Mucosa of gallbladder (tissue), 1 donor: ENCODE measurements at places on chromosomes 7 and 10. TPM values are rescaled to one million over a fixed set of nuclear protein-coding genes. Genes with fewer than 3 reads are reported as not detected.
A peak's percentile ranks its signal among the peaks of the same experiment; 100 is the strongest.

Gene MTERF1
- 11.7 TPM for total RNA-seq

Gene HIP1
- 19.3 TPM for total RNA-seq

Gene PKD2L1
- not detected for total RNA-seq

Gene PDE1C
- 2.4 TPM for total RNA-seq

Gene VDAC2
- 152 TPM for total RNA-seq

Gene UNCX
- not detected for total RNA-seq

Gene PRLHR
- total RNA-seq = 0.17 TPM

Gene AHR
- 76.6 TPM for total RNA-seq

Gene PRR15
- 46.1 TPM for total RNA-seq

Gene COL1A2
- total RNA-seq = 478 TPM

Gene GHRHR
- 12.3 TPM for total RNA-seq

DNA sequence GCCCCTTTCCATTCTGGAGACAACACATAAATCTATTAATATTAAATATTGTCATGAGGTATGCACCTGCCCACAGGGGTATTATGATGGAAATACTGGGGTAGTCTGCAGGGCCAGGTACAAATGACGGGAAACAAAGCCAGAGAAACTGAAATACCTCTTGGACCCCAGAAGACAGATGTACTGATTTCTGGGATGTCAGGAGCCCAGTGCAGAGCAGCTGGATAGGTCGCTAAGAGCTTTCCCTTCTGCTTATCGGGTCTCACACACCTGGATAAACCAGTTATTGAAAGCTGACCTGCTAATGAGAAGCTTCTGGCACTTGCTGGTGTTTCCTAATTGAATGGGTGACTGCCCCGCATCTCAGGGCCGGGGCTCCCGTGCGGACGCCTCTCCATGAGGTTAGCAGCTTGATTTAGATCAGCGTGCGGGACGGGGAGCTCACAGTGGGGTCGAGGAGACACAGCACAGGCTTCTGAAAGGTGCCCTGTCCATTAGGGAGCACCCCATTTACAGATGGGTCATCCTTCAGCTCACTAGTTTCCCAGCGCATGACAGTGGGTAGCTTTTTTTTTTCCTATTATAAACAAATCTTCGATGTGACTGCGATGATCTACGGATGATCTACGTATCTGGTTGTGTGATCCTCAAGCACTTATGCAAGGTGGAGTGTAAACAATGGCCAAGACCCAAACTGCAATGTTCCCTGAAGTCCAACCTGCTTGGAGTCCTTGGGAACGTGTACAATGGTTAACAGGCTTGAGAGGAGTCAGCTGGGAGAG is 1.5 kb upstream of the INSIG1 start:
- DNase-seq = peak; percentile 6

DNA sequence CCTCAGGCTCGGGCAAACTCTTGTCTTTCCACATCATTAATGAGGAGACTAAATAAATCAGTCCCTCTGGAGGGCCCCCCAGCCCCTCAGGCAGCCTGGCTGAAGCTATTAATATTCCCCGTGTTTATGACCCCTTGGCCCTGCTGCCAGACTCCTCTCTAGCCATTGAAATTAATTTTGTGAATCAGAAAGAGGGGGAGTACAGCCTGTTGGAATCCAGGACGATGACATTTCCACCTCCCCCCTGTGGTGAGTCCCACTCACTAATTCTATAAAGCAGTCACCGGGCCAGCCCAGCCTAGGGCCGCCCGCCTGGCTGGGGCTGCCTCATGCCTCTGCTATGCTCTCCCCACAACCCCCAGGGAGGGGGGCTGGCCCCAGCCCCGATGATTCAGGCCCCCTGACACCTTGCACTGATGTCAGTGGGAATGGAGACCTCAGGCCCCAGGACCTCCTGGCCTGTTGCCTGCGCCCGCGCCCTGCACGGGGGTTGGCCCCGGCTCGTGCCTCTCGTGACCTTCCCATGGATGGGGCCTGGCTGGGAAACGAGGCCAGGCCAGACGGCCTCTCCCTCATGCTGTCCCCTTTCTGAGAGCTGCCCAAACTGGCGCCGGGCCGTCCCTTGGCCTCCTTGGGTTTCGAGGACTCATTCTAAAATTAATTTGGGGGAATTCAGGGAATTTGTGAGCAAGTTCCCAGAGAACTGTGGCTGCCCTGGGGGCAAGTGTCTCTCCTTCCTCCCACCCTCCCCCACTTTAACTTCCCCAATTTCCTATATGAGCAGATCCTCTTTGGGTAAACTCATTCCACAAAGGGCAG is 34.0 kb downstream of the TMEM270 start:
- no peak for DNase-seq

DNA sequence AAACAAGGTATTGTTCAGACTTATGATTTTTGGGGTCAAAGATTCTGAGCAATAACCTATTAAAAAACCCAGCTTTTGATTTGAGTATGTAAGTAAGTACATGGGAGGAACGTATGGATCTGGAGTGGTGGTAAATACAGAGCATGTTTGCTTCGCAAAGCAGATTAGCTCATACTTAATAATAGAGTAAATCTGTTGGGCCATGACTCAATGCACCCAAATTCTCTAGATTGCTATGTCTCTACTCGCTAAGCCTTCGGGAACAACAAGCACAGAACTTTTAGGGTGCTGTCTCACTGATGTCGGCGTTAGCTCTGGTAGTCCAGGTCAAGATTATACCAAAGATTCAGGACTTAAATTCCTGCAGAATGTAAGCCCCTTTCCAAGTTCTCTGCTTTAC is 807 bp upstream of the MINPP1 start:
- DNase-seq = no peak

DNA sequence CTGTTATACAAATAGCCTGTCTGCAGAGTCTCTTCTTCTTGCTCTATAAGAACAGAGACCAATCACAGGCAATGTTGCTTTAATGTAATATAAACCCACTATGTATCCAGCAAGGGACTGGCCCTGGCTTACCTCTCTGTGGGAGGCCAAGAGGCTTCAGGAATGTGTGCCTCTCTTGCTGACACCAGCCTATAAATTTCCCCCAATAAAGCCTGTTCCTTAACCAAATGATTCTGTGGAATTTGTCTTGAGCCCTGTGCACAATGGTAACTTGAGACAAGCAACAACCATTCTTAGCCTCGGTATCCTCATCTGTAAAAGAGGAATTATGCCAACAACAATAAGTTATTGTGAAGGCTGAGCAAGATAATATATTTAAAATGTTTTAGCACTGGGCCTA is 563.7 kb downstream of the GRM8 start:
- DNase-seq = no peak

DNA sequence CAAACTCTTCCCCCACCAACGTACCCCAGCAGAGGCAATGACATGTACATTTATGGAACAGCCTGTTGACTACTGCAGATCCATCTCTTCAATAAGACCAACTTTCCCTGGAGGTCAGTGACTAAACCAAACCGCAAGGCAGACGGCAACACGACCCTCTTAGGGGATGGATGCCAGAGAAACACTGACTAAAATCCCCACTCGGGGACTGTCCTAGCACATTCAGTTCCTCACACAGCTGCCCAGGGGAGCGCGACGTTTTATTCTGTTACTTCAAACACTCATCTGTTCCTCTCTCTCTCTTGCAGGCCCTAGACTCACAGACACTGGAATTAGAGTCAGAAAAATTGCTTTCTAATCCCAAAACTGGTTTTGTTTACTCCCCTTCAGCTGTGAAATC is 146.5 kb upstream of the PRSS1 start:
- no peak for DNase-seq

- no peak for DNase-seq
Observed at GRCh38 chr10:131111007-131111406, 200.5 kb downstream of the TCERG1L start.

DNA sequence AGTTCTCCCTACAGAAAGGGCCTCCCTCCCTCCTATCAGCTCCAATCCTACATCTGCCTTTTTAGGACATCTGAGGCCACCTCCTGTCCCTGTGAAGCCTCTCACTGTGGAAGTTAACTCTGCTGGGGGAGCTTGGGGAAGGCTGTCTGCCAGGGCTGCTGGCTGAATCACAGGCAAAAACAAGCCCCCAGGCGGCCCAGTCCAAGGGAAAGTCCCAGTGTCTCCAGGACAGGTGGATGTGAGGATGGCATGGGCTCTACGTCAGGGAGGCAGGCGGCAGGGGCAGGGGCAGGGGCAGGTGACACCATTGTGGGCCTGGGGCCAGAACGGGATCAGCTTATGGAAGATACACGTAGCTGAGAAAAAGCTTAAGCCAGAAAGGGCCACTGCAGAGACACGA is 240.2 kb downstream of the MAD1L1 start:
- no peak for DNase-seq

DNA sequence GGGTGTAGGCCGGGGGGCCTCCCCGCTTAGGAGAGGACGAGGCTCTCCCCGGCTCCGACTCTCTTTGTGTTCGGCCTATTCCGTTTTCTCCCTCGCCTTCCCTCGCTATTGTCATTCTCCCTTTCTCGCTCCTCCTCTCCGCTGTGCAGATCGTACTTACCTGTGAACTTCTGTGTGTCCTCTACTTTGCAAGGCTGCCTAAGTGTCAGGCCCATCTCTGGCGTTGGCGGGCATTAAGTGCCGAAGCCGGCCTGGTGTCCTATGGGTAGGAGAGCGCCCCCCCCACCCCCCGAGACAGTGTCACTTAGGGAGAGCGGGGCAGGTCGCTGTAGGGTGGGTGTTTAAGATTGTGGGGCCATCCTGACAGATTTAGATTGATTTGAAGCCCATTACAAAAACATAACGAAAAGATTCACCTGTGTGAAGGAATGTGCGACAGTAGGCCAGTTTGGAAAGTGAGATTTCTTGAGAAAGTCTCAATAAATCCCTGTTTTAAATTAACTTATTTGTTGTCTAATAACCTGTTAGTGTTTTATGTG is 579 bp downstream of the RBM33 start:
- DNase-seq = no peak

GRCh38 chr7:27689591-27690164 is 27.0 kb upstream of the HIBADH start:
- DNase-seq = no peak

- DNase-seq = no peak
Observed at GRCh38 chr7:142240546-142240945, 17.3 kb downstream of the PRSS58 start.

- no peak for DNase-seq
Observed at GRCh38 chr10:4196771-4197390, 411.9 kb upstream of the KLF6 start.

GRCh38 chr10:86047588-86047987 is 319.0 kb downstream of the GRID1 start:
- DNase-seq = no peak

- DNase-seq = no peak
Observed at GRCh38 chr7:138248609-138249008, 172.3 kb downstream of the AKR1D1 start.

DNA sequence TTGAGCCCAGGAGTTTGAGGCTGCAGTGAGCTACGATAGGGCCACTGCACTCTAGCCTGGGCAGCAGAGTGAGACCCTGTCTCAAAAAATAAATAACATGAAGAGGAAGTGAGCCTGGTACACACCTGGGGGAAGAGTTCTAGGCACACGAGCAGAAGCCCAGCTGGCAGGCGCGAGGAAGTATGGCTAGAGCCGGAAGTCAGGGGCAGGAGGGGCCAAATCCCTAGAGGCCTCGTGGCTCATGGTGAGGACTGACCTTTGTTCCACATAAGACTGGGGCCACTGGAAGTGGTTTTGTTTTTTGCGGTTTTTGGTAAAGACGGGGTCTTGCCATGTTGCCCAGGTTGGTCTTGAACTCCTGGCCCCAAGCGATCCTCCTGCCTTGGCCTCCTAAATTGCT is 117.6 kb downstream of the HIP1 start:
- DNase-seq = no peak

DNA sequence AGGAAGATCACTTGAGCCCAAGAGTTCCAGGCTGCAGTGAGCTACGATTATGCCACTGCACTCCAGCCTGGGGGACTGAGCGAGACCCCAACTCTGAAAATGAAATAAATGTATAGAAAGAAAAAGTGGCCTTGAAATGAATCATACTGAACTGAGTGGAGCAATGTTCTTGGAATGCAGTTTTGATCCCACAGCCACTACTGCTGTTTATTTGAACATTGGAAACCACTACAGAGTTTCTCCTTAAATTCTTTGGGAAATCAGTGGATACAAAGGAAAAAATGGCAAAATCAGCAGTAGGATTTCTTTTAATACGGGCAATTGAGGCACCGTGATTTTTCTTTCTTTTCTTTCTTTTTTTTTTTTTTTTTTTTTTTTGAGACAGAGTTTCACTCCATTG is 637.4 kb downstream of the GALNT17 start:
- no peak for DNase-seq

GRCh38 chr10:95133997-95134396 is 60.0 kb upstream of the ACSM6 start:
- DNase-seq = no peak

GRCh38 chr7:150371996-150372270 is 3.3 kb downstream of the REPIN1 start:
- DNase-seq = no peak

- no peak for DNase-seq
Observed at GRCh38 chr10:17344206-17344605, 110.2 kb downstream of the ST8SIA6 start.

- no peak for DNase-seq
Observed at GRCh38 chr7:37590824-37591223, 92.7 kb upstream of the GPR141 start.

- DNase-seq = peak; percentile 32
Observed at GRCh38 chr10:70866424-70866823, 21.9 kb downstream of the PCBD1 start.

GRCh38 chr7:46352004-46352954 is 431.2 kb upstream of the IGFBP3 start:
- peak; percentile 31 for DNase-seq

GRCh38 chr10:63829573-63830149 is 308.5 kb downstream of the REEP3 start:
- DNase-seq = no peak

GRCh38 chr10:72337039-72337629 is 17.6 kb downstream of the DNAJB12 start:
- DNase-seq = peak; percentile 86

GRCh38 chr7:32103361-32103760 is 33.2 kb upstream of the PDE1C start:
- DNase-seq = no peak

GRCh38 chr10:94210440-94211168 is 152.1 kb downstream of the NOC3L start:
- DNase-seq = no peak

GRCh38 chr7:20797462-20798080 is 10.9 kb upstream of the SP8 start:
- no peak for DNase-seq

- DNase-seq = no peak
Observed at GRCh38 chr7:83053965-83054364, 108.7 kb downstream of the PCLO start.
